Muscle of leg (tissue), 16 donors: ENCODE measurements at places on chromosomes 7 and 10. TPM values are rescaled to one million over a fixed set of nuclear protein-coding genes. Genes with fewer than 3 reads are reported as not detected.

Gene JAKMIP3
- 0.27 TPM for total RNA-seq

Gene ENKUR
- total RNA-seq, result 0.04 TPM

Gene NUPR2
- total RNA-seq, result 0.18 TPM

Gene WDFY4
- 1.2 TPM for total RNA-seq

Gene GPR26
- total RNA-seq, result not detected

Gene CAMK2B
- 5.9 TPM for total RNA-seq

Gene ZPBP
- not detected for total RNA-seq

Gene KCNH2
- 9.7 TPM for total RNA-seq

Gene TUBB8
- 0.09 TPM for total RNA-seq
